ENCODE measurements at places on chromosomes 3 and 15. TPM values are rescaled to one million over a fixed set of nuclear protein-coding genes. Genes with fewer than 3 reads are reported as not detected.
A peak's percentile ranks its signal among the peaks of the same experiment; 100 is the strongest.

DNA sequence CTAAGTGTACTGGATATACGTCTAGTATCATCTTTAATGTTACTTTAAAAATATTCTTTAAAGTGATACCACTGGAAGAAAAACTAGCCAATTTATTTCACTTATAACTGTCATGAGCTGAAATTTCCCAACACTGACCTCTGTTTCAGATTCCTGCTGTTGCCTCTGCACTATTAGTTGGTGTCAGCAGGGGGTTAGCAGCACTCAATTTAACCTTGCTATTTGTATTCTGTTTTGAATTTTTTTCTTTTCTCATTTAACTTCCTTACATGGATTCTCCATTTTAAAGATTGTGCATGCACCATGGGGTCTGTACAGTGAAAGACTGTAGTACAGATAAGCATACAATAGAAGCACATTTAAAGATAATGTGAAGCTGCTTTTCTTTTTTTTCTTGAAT lies 169.2 kb downstream of the UBE2E2 start:
- no peak overlapping the region for H3K4me3 ChIP-seq
- H3K27me3 ChIP-seq, result no peaks in the 10 kb centered on the region
- H3K4me1 ChIP-seq, result no peaks in the 10 kb centered on the region
- DNase-seq, result no peak

GP9 gene
- not detected for total RNA-seq

DNA sequence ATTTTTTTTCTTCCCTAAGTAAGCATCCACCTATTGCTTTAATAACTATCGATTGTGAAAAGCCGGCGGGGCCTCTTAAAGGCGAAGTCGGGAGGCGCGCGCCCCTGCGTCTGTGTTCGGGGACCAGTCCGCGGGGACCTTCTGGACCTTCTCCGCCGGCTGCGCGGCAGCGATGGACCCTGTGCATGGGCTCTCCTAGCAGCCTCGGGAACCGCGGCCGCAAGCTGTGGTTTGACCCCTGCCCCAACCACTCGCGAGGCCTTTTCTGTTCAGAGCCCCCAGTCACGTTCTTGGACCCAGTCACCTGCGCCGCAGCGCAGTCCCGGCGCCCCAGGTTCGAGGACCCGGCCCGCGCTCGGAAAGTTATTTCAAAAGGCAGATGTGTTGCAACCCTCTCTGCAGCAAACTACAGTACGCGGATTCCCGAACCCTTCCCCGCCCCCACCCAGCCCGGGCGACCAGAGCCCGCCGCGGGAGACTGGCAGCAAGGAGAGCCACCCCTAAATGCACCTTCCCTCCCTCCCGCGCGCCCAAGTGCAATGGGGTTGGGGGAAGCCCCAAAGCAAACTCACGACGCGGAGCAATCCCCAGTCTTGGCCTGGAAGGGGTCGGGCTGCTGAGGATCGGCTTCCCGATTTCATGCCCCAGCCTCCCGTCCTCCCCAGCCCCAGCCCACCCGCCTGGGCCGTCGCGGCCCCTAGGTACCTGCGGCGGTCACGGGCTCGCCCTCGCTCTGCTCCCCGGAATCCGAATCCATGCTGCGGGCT lies 684 bp downstream of the TNFAIP8L3 start:
- H3K27me3 ChIP-seq, result no peaks in the 10 kb centered on the region
- no peaks in the 10 kb centered on the region for H3K4me1 ChIP-seq
- H3K4me3 ChIP-seq, result peak overlapping the region; percentile 38

GRCh38 chr3:5298453-5298852 lies 110.9 kb downstream of the EDEM1 start:
- no peak overlapping the region for H3K4me3 ChIP-seq
- H3K27me3 ChIP-seq, result no peaks in the 10 kb centered on the region
- peak overlapping the region; percentile 41 for H3K27ac ChIP-seq
- no peak for DNase-seq

GRCh38 chr3:136366289-136366688 lies 116.1 kb downstream of the PCCB start:
- no peak overlapping the region for H3K4me3 ChIP-seq
- no peaks in the 10 kb centered on the region for H3K27me3 ChIP-seq
- H3K36me3 ChIP-seq, result no peaks in the 10 kb centered on the region
- no peak overlapping the region for H3K27ac ChIP-seq

- DNase-seq, result no peak
- H3K36me3 ChIP-seq, result no peaks in the 10 kb centered on the region
- H3K4me1 ChIP-seq, result no peaks in the 10 kb centered on the region
- H3K27me3 ChIP-seq, result no peaks in the 10 kb centered on the region
These were observed 15.3 kb upstream of the BHLHE40 start for GRCh38 chr3:4963669-4964570.

- H3K36me3 ChIP-seq, result no peaks in the 10 kb centered on the region
- no peak overlapping the region for H3K4me3 ChIP-seq
- H3K27me3 ChIP-seq, result no peaks in the 10 kb centered on the region
- DNase-seq, result no peak
- no peak overlapping the region for H3K27ac ChIP-seq
These were observed 74.2 kb upstream of the RASGRP1 start for GRCh38 chr15:38638811-38639210.

DNA sequence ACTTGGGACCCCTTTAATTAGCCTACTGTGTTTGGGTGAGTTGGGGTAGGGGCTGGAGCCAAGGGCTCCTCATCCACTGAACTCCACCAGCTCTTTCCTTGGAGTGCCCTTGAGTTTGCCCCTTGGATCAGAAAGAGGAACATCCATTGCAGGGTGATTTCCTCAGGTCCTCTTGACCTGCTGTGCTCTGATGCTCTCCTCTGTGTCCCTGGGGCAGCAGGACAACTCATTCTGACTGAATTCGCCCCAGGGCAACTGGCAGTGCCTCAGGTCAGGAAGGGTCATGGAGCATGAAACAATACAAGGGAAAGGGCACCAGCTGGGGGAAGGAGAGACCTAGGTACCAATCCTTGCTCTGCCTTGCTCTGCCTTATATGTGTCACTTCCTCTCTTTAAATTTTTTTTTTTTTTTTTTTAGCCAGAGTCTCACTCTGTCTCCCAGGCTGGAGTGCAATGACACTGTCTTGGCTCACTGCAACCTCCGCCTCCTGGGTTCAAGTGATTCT lies 47.8 kb downstream of the BSN start:
- H3K27me3 ChIP-seq, result no peaks in the 10 kb centered on the region
- no peak overlapping the region for H3K4me3 ChIP-seq
- no peaks in the 10 kb centered on the region for H3K36me3 ChIP-seq
- no peak for DNase-seq
- H3K27ac ChIP-seq, result no peak overlapping the region

CELSR3 gene
- 35.4 TPM for total RNA-seq

DNA sequence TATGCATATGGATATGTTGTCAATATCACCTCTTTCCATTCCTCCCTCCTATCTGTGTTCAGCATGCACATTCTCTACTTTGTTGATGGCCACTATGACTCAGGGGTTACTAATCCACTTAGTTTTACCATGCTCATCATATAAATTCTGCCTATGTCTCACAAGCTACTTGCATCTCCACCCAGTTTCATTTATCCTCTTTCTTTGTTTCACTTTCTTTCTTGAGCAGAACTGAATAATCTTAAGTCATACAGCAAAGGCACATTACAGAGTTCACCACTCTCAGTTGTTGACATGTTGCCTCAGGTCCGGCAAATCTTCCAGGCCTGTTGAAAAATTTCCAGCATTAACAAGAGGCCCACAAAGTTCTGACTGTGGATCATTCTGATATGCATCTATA lies 71.5 kb downstream of the SSR3 start:
- H3K27me3 ChIP-seq, result no peaks in the 10 kb centered on the region
- H3K4me1 ChIP-seq, result no peaks in the 10 kb centered on the region
- H3K4me3 ChIP-seq, result no peak overlapping the region
- no peak for DNase-seq
- no peak overlapping the region for H3K27ac ChIP-seq

DNA sequence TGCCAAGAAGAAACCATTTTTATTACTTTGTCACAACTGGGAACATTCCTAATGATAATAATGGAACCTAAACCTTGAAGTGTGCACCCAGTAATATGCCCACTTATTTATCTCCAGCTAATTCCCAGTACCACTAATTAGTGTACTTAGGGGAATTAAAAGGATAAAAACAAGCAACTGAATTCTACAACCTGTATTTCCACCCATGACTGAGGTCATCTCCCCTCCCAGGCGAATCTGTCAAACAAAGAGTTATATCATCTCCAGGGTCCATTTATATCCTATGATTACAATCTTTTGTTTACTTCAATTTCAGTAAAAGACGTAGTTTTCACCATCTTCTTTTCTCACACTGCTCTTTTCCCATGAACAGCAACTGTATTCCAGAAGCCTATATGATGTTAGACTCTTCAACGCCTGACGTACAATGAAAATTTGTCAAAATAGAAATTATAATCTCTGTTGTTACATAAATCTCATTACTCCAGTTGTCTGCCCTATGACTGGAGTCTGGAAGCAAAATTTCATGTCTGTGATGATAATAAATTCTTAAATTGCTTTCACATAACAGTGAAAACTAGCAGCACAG lies 177.6 kb downstream of the GOLIM4 start:
- no peaks in the 10 kb centered on the region for H3K4me1 ChIP-seq
- H3K27ac ChIP-seq, result no peak overlapping the region
- H3K4me3 ChIP-seq, result no peak overlapping the region
- no peak for DNase-seq
- no peaks in the 10 kb centered on the region for H3K36me3 ChIP-seq
- no peaks in the 10 kb centered on the region for H3K27me3 ChIP-seq

DNA sequence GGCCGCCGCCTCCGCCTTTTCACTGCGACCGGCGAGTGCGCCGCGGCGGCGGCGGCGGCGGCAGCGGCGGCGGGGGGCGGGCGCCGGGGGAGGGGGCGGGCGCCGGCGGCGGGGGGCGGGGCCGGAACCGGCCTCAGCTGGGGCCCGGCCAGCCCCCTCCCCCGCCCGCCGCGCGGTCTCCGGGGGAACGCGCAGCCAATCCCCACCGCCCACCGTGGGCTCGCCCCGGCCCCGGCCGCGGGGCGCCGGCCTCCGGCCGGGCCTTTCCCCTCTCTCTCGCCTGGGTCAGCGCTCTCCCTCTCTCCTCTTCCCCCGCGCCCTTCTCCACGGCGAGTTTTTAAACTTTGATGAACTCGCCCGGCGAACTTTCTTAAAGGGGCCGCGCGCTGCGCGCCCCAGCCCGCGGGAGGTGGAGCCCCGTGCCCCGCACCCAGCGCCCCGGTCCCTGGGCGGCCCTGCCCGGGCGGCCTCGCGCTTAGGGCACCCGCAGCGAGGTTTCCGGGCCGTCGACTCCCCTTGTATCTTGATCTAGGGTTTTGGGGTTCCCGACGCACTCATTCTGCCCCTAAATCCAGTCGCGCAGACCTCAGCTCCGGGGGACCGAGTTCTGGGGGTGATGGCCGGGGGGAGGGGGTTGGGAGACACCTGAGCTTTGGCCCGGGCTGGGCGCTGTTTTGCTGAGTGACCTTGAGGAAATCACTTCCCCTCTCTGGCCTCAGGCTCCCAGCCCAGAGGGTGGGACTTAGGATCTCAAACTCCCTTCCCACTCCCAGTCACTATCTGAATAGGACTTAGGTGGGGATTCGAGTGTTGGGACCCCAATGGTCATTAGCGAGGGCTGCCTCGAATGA lies at the start of gene RBPMS2:
RBPMS2 (minus strand) TSS at position 39 of the 851 bp plus-strand sequence. CDS start 270 bp downstream, outside the sequence.
- DNase-seq, result peak; percentile 47
- no peaks in the 10 kb centered on the region for H3K27me3 ChIP-seq

DNA sequence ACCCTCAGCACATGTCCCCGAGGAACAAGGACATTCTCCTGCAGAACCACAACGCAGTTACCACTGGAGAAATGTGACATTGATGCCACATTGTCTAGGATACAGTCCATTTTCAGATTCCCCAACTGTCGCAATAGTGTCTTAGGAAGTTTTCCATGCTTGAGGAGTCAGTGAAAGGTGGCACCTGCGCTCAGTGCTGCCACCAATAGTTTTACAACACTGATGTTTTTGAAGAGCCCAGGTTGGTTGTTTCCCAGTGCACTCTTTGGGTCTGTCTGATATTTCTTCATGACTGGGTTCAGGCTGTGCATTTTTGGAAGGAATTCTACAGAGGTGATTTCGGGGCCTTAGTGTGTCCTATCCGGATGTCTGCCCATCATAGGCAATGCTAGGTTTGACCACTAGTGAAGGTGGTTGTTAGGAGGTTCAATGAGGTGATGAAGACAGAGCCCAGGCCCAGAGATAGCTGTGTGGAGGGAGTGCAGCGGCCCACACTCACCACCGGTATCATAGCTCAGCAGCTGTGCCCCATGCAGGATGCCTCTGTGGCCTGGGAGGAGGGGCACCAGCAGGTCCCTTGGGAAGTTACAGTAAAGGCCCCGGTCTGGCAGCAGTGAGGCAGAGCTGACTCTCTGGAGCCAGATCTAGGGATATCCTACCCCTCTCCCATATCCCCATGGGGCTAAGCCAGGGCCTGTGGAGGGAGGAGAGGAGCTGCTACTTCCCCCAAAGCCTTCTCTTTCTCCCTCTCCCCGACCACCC lies 96.6 kb downstream of the DNAJB8 start:
- no peak overlapping the region for H3K4me3 ChIP-seq
- no peaks in the 10 kb centered on the region for H3K36me3 ChIP-seq
- no peaks in the 10 kb centered on the region for H3K27me3 ChIP-seq
- no peak for DNase-seq
- H3K4me1 ChIP-seq, result no peaks in the 10 kb centered on the region

APOD gene
- total RNA-seq, result 62.0 TPM

MLF1 gene
- not detected for total RNA-seq

GRCh38 chr3:150970665-150971324 lies 1.7 kb downstream of the CLRN1 start:
- H3K4me1 ChIP-seq, result peaks cover 12% of the 10 kb centered on the region
- no peak overlapping the region for H3K4me3 ChIP-seq
- no peaks in the 10 kb centered on the region for H3K36me3 ChIP-seq

TEX55 gene
- not detected for total RNA-seq
